Pancreas (tissue), 10 donors: ENCODE measurements at places on chromosomes 12 and 14. TPM values are rescaled to one million over a fixed set of nuclear protein-coding genes. Genes with fewer than 3 reads are reported as not detected.
A peak's percentile ranks its signal among the peaks of the same experiment; 100 is the strongest.

DNA sequence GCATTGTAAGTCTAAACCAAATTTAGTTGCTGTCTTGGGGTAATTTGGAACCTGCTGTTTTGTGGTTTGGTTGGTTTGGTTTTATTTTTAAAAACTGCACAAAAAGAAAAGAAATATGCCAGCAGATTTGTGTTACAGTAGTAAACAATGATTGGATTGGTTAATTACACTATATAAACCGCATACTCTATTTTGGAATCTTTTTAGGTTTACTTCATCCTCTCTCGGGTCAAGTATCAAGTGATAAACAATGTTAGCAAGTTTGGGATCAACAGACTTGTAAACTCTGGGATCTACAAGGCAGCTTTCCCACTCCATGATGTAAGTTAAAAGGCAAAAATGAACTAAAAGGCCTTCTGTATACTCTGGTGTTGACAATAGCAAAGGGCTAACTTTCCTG, 132.4 kb downstream of the ANO6 start:
- DNase-seq = no peak

DNA sequence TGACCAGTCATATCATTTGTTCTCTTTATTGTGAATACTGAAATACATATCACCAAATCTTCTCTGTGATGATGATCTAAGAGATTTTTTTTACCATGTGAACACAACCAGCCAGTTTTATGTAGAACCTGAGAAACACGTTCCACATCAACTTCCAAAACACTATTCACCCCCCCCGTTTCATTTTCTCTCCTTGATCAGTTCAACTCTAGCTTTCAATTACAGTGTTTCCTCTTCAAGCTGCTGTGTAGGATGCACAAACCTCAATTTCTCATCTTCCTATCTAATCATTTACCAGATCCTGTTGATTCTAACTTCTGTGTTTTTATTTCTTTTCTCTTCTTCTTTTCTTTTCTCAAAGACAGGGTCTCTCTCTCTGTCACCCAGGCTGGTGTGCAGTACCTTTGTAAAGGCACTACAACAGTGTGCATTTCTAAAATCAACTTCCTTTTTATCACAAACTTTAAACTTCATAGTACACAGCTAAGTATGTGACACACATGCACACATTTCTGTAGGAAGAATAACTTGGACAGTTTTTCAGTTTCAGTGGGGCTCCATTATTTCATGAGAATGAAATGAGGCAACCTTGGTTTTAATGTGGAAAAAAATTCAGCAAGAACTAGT, 149.9 kb upstream of the FBXO33 start:
- no peak for DNase-seq

- no peak for DNase-seq
Measured at GRCh38 chr12:127075981-127076380, 1191.0 kb upstream of the TMEM132C start.

TTC6 gene
- not detected for total RNA-seq

KLRB1 gene
- total RNA-seq = 1.00 TPM

DNA sequence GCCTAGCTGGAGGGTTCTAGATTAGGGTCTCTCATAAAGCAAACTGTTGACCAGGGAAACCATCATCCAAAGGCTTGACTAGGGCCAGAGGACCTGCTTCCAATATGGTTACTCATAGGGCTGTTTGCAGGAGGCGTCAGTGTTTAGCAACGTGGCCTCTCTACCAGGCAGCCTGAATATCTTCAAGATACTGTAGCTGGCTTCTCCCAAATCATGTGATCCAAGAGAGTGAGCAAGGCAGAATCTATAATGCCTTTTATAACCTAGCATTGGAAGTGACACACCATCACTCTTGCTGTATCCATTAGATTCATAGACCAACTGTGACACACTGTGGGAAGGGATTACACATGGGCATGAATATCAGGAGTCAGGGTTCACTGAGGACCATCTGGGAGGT, 17.3 kb downstream of the TPH2 start:
- DNase-seq = no peak

DNA sequence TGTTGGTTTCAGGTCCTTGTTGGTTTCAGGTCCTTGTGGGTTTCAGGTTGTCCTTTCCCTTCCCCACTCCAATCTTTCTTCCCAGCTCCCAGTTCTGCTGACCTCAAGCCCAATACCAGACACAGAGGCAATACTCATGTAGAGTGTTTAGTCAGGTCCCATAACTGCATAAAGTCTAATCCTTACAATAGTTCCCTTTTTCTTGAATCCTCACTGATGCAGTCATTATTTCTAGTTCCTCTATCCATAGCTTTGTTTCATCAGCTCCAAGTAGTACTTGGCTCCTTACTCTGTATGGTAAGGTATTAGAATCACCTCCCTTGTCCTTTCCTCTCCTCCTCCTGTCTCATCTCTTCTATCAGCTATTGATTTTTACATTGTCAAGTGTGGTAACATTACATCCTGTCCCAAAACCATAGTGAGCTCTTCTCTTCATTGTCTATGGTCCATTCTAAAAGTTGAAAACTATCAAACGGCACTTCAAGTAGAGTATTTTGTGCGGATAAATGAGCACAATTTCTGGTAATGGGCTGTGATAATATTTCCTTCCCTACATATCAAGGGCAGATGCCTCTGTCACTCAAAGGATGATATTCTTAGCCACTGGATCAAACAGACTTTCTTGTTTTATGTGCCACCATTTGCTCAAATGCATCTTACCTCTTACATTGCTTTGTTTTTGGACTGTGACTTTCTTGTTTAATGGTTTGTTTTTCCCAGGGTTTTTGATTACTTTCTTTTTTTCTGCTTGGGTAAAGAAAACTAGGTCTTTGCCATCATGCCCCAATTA, 57.2 kb upstream of the JDP2 start:
- DNase-seq = no peak

DNA sequence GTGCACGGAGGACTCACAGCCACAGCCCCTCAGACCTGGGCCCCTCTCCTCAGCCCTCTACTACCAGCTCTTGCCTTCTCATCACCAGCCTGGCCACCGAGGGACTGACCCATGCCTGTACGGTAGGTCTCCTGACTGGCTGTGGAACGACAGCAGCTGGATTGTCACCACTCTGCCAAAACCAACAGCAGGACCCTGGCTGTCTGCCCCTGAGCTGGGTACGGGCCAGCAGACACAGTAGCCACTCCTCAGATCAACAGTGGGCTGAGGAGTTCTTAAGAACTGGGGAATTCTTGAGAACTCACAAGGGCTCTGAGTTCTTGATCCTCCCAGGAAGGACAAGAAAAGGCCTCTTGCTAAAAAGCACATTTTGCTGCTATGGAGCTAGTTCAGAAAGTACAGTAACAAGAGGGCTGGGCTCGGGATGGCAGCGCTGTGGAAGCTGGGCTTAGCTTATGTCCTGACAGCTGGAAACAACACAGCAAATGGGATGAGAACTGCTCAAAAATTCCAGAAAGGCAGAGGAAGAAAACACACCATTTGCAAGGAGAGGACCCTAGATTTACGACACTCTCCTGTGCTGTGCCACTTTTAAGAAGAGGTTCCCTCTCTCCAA, 176.4 kb downstream of the ANO2 start:
- peak; percentile 91 for DNase-seq

DNA sequence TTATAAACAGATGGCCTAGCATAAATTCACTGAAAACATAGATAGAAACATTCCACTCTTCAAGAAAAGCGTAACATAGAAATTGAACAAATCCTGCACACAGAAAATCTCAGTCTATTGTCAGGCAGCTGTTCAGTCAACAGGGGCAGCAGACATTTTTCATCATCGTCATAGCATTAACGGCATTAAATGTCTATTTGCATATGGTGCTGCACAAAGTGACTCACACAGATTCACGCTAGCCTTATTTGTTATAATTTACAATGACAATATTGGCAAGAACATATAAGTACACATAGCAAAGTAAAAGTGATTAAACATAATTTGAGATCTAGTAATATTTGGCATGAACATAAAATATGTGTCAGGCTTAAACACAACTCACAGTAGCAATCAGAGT, 95.7 kb downstream of the CEP128 start:
- no peak for DNase-seq

- DNase-seq = peak; percentile 13
Measured at GRCh38 chr12:108825201-108825950, 32.0 kb downstream of the SSH1 start.

DNA sequence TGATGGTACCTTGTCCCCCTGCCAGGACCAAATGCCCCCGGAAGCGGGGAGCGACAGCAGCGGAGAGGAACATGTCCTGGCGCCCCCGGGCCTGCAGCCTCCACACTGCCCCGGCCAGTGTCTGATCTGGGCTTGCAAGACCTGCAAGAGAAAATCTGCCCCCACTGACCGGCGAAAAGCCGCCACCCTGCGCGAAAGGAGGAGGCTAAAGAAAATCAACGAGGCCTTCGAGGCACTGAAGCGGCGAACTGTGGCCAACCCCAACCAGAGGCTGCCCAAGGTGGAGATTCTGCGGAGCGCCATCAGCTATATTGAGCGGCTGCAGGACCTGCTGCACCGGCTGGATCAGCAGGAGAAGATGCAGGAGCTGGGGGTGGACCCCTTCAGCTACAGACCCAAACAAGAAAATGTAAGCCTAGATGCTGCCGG, 410 bp downstream of the MYF6 start:
- DNase-seq = no peak

OR4K2 gene
- total RNA-seq = not detected

TAS2R14 gene
- 0.84 TPM for total RNA-seq

TAS2R9 gene
- not detected for total RNA-seq

- no peak for DNase-seq
Measured at GRCh38 chr14:103143506-103143905, 20.2 kb downstream of the TNFAIP2 start.

DNA sequence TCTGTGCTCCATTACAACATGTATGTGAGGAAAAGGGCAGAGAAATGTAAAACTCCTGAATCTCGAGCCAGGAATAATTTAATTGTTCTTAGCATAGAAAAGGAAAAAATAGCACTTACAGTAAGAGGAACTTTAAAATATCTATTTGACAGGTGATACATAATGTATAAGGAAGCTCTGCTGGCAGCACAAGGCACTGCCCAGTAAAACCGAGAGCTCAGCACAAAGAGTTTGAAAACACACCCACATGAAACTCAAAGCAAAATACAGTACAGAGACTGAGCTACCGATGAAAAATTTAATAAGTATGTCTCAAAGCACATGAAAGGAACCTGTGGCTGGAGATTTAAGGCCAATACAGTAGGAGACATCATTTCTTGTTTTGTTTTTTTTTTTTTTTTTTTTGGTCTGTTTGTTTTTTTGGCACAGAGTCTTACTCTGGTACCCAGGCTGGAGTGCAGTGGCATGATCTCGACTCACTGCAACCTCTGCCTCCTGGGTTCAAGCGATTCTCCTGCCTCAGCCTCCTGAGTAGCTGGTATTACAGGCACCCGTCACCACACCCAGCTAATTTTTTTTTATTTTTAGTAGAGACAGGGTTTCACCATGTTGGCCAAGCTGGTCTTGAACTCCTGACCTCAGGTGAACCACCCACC, 19.2 kb downstream of the CLIP1 start:
- DNase-seq = no peak

- DNase-seq = no peak
Measured at GRCh38 chr14:99378782-99379214, 101.9 kb downstream of the SETD3 start.

DNA sequence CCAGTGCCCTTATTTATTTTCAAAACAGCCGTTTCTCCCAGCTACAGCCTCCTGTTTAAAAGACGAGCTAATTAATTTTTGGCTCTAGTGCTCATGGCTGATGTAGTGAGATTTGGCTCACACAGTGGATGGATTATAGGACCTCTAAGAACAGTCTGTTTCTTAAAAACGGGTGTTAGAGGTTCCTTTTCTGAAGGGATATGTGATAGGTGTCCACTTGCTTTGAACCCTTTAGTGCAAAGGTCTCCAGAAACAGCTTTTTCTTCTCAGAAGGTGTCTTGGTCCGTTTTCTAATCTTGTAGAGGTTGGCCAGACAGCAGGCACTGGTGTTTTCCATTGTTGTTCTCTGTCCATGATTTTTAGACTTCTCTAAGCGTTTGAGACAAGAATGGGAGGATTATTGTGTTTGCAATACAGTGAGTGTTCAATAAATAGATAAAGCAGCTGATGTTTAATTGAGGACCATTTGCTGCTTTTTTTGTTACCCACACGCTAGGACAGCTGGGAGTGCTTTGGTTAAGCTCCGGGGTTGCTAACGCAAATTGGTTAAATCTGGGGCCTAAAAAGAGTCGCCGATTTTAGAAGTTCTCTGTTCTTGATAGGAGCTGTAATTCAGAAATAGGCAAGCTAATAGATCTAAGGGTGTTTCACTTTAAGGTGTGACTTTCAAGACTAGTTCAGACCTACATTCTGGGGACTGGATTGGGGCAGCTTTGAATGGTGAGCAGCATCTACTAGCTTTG, 1.0 kb downstream of the BORCS5 start:
- DNase-seq = no peak

CEP170B gene
- 19.7 TPM for total RNA-seq

DNA sequence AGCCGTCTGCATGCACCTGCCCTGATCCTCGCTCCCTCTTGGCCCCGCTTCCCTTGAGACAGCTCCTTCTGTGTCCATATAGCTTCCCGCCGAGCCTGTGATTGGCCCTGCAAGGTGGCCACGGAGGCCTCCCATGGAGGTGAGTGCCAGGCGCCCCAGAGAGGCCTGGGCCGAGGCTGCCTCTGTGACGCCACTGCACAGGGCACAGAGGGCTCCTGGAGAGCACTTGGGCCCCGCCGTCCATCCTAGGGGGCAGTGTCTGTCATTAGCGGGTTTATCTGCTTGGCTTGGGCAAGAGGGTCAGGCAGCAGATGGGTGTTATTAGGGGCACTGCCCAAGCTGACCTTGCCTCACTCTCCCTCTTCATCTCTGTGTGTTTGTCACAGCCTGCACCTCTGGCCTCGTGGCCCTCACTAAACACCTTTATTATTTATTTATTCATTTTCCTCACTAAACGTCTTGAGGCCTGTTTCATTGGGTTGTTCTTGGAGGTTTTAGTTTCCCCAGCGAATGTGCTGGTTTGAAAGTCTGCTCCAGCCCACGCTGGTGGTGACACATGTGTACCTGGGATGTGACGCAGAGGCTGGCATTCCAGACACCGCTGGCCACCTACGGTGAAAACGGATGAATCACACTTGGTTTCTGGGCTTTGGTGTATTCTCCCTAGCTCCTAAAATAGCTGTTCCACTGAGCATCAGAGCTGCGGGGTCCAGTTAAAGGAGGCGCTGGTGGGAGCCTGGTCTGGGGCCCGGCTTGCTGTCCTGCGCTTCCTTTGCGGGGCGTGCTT, 5.9 kb downstream of the ZFYVE21 start:
- DNase-seq = no peak

GRCh38 chr14:45095143-45095542, 11.2 kb downstream of the PRPF39 start:
- DNase-seq = no peak

DNA sequence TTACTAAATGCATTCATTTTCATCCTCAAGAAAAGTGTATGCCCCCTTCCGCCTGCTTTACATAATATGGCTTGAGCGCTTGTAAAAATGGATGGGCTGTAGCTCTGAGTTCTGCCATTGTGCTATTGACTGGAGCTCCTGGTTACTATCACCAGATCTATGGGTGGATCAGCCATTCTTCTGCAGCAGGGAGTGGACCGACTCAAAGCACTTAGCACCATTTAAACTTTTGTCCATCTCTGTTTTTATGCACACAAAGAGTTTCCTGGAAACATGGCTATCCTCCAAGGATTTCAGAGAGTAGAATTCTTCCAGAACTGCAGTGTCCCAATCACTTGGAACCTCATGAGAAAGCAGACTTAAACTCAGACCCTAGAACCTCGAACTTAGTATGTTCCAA, 4.5 kb upstream of the NUMB start:
- DNase-seq = no peak
